AG09309 (cell line): ENCODE measurements at places on chromosomes 2 and 18.

- no peak for DNase-seq
Observed at GRCh38 chr2:170236680-170237047, 58.7 kb downstream of the MYO3B start.

GRCh38 chr2:181998041-181998835 lies 12.6 kb downstream of the PPP1R1C start:
- no peak for DNase-seq

- no peak for DNase-seq
Observed at GRCh38 chr18:63999871-64000270, 30.0 kb downstream of the SERPINB8 start.

DNA sequence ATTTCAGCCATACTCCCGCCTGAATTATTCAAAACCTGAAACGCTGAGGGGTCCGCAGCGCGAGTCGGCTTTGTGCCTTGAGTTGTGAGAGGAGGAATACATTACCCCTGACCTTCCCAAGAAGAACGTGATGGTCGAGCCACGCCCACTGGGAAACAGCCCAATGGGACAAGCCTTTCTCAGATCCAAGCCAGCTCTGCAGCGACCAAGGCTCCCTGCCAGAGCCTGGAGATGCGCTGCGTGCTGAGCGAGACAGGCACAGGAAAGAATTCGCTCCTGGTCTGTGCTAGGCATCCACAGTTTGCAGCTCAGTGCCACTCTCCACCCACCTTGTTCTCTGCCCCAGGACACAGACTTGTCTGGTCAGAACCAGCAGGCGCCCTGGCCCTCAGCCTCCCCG lies 74.1 kb upstream of the GLI2 start:
- no peak for DNase-seq

- DNase-seq, result no peak
Observed at GRCh38 chr2:131027566-131028528, 65.4 kb downstream of the FAM168B start.

DNA sequence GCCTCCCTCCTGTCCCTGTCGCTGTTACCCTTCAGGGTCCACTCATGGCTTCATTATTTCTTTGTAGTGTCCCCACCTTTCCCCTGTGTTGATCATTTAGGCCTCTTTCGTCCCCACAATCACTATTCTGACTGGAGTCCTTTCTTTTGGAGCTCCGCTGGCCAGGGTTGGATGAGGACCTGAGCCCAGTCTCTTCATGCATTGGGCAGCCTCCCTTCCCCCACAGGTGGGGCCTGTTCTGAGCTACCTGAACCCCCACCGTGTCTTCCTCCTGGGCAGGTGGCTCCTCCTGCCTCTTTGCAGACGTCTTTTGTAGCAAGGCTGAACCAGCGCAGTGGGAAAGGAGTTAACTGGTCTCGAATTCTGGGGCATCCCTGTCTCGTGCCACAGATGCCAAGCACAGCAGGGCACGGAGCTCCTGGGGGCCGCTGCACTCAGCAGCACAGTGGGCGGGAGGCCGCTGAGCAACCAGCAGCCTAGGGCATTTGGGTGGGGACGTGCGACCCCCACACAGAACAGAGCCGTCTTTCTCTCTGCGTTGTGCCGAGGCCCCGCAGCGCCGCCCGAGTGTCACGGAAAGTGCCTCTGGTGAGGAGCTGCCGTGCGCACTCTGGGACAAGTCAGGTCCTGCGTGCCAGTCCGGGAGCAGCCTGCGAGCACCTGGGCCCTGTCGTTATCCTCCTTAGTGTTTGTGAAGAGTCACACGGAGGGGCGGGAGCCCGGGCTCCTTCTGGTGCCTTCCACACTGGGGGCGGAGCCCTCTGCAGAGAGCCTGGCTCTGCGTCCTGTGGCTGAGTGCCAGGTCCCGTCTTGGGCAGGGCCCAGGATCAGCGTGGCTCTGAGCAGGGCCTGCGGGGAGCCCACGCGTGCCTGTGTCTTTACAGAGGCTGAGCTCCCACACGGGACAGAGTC lies 130.1 kb downstream of the NFATC1 start:
- no peak for DNase-seq

DNA sequence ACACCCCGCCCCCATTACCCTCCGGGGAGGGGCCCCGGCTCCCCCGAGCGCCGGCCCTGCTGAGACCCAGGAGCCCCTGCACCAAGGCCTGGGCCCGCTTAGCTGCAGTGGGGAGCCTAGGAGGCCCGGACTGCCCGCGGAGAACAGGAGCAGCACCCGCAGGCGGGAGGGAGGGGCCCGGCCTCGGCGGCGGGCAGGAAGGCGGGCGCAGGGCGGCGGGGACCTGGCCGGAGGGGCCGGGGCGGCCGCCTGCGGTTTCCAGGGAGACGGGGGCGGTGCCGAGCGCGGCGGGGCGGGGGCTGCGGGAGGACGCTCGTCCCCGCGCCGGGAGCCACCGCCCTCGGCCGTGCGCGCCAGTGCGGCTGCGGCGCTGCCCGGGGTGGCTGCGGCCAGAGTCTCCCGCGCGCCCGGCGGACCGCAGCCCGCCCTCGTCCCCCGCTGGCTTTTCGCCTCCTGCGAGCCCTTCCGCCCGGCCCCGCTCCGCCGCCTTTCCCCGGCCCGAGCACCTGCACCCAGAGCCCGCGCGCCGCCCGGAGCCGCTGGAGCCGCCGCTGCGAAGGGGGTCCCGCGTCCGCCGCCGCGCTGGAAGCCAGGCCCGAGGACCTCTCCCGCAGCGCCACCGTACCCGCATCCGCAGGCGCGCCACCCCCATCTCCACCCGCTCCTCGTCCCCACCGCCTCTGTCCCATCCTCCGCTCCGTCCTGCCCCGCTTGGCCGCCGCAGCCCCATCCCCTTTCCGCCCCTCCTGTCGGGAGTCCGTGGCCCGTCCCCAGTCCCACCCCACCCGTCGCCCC lies 17.2 kb downstream of the GPC1 start:
- DNase-seq, result no peak

- no peak for DNase-seq
Observed at GRCh38 chr2:159086826-159087225, 118.4 kb downstream of the TANC1 start.

- DNase-seq, result no peak
Observed at GRCh38 chr2:61816480-61817355, 37.1 kb downstream of the FAM161A start.

DNA sequence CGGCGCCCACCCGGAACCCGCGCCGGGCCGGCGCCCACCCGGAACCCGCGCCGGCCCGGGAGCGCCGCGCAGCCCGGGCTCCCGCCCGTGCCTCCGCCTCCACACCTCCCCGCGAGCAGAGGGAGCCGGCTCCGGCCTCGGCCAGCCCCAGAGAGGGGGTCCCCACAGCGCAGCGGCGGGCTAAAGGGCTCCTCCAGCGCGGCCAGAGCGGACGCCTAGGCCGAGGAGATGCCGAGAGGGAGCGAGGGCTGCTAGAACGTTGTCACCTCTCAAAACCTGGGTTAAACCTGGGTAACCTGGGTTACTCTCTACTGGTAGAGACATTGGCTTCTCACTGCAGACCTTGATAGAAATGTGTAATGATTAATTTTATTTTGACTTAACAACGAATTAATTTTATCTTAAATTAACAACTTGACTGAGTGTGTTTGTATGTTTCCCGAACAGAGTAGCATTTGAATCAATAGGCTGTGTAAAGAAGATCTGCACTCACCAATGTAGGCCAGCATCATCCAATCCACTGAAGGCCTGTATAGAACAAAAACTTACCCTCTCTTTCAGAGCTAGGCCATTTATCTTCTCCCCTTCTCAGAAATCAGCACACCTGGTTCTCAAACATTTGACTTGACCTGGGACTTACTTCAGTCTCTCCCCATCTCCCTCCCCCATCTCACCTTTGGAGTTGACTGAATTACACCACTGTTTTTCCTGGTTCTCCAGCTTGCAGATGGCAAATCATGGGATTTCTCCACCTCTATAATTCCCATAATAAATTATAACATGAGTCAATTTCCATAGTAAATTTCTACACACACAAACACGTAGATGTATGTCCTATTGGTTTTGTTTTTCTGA lies 242.7 kb downstream of the ASXL3 start:
- DNase-seq, result no peak

DNA sequence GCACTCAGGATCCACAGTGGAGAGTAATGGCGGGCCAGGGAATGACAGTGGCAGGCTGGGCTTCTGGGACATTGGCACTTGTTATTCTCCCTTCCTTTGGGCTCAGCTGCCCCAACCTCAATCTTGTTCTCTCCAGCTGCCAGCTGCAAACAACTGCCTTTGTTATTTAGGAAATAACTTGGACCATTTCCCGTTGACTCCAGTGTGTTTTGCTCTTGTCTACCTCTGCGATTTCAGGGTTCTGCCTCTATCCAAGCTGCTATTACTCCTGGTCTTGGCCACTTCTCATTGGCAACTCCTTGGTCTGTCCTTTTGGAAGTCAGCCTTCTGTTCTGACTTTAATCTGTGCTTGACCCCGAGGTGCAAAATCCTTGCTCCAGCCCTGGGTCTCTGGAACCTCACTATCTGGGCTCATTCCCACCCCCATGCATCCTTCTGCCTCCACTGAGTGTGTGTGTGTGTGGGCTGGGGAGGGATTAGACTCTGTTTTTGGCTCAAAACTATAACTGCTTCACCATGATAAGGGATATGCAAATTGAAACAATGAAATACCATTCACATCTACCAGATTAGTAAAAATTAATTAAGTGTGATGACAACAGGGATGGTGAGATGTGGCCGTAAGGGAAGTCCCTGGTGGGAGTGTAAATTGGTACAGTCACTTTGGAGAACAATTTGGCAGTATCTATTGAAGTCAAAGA lies 134.1 kb upstream of the CXCR4 start:
- DNase-seq, result no peak

- DNase-seq, result peak; percentile 49
Observed at GRCh38 chr2:25521665-25522387, 151.6 kb downstream of the DTNB start.

GRCh38 chr2:227082286-227082685 lies 81.7 kb downstream of the COL4A4 start:
- no peak for DNase-seq

DNA sequence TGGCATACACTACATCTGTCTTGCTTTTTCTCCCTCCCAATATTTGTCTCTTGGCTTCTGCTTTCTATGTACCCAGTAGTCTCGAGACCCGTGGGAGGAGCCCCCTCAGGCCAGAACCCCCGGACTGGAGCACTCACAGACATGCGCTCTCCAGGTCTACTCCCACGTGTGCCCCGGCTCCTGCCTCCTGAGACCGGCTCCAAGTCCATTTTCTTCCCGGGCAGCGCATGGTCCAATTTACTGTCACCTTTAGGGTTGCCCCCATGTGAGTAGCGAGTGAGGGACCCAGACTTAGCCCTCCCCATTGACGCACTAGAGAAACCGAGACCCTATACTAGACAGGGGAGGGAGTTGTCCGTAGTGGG lies 11.8 kb upstream of the TEX51 start:
- DNase-seq, result no peak

DNA sequence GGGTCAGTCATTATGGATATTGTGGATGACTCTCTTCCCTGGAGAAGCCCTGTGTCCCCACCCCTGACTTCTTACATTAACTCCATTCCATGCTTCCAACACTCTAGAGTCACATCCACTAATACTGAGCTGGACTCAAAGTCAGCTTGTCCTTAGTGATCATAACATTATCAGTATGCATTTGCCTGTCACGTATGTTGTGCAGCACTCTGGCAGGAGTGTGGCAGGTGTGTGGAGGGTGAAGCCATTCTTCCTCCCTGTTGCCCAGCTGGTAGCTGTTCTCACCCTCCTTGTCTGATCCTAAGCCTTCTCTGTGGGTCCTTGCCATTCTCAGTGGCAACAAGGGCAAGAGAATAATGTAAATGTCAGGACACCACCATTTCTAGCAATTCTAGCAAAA lies 334.1 kb upstream of the RAB6C start:
- DNase-seq, result no peak

DNA sequence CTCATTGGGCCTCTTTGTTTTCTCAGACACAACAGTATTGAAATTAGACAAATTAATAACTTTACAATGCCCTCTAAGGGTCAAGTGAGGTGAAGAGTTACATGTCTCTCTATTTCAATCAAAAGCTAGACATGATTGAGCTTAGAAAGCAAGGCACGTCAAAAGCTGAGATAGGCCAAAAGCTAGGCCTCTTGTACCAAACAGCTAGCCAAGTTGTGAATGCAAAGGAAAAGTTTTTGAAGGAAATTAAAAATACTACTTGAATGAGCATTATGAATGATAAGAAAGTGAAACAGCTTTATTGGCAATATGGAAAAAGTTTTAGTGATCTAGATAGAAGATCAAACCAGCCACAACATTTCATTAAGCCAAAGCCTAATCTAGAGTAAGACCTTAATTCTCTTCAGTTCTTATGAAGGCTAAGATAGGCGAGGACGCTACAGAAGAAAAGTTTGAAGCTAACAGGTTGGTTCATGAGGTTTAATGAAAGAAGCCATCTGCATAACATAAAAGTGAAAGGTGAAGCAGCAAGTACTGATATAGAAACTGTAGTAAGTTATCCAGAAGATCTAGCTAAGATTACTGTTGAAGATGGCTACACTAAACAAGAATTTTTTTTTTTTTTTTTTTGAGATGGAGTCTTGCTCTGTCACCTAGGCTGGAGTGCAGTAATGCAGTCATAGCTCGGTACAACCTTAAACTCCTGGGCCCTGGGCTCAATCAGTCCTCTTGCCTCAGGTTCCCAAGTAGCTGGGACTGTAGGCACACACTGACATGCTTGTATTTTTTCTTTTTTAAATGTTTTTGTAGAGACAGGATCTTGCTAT lies 65.5 kb downstream of the FAM117B start:
- DNase-seq, result no peak

GRCh38 chr2:159156834-159157233 lies 129.7 kb downstream of the WDSUB1 start:
- no peak for DNase-seq

DNA sequence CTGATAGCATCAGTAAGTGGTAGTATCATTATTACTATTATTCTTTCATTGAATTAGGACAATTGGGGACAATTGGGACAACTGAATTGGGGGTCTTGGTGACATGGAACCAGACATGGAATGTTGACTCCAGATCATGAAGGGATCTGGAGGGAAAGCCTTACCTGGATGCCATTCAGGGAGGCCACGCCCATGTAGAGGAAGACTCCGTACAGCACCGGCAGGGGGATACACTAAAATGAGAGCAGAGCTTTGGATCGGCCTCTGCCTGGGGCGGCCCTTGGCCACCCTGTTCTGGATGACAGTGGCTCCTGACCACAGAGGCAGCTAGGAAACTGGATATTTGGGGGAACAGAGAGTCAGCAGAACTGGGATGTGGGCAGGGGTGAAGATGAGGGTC lies 29.2 kb downstream of the MTHFD2 start:
- DNase-seq, result no peak

- DNase-seq, result no peak
Observed at GRCh38 chr18:60911504-60911903, 421.7 kb upstream of the CDH20 start.

DNA sequence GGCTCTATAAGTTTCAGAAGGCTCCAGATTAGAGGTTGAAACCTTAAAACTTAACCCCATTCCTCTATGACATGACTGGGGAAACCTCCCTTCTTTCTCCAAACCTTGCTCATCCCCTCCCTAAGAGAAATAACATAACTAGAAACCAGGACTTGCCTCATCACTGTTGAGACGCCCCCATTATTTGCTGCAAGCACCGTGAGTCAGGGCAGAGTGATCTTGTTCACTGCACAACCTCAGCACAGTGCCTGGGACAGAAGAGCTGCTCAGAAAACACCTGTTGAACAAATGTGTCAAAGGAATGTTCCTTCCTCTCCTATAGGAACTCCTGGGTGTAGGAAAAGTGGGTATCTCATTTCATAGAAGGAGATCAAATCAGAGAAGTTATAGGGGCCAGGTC lies 132.7 kb upstream of the CTAGE1 start:
- no peak for DNase-seq

- no peak for DNase-seq
Observed at GRCh38 chr2:170298115-170298514, 120.2 kb downstream of the MYO3B start.

GRCh38 chr2:241199897-241200821 lies 11.7 kb downstream of the ANO7 start:
- DNase-seq, result no peak

GRCh38 chr2:10861765-10862164 lies 49.2 kb upstream of the PDIA6 start:
- no peak for DNase-seq
